Large intestine (tissue), 12 donors: ENCODE measurements at places on chromosomes 6 and 20. TPM values are rescaled to one million over a fixed set of nuclear protein-coding genes. Genes with fewer than 3 reads are reported as not detected.

Gene PNLDC1
- 0.16 TPM for polyA plus RNA-seq

Gene NKX2-2
- 4.1 TPM for polyA plus RNA-seq

Gene SPO11
- polyA plus RNA-seq = not detected

DNA sequence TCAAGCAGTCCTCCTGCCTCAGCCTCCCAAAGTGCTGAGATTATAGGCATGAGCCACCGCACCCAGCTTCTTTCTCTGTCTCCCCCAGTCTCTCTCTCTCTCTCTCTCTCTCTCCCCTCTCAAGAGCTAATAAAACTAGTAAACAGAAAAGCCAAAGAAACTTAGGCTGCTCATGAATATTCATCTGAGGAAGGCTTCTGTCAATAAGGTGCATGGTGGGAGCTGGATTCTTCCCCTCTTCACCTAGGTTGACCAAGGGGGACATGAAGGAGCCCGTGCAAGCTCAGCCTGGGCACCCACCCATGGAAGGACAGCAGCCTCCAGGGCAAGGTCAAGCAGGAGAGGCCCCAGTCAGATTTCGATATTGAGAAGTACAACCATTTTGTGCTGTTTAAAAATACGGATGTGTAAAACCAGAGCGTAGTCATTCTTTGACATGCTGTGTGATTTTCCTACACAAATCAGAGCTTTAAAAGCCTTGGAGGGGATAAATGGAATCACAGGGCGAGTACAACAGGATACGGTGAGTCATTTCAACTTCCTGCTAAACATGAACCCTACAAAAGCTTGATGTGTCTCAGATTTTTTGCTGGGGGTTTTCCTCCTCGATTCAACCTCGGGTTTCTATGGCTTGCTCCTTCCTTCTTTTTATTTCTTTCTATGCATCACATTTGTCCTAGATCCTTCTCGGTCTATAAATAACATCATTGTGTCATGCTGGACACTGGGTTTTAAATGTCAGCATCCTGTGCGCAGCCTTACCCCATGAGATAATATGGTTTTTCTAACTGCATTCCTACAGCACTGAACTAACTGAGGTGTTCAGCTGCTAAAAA lies 368.9 kb upstream of the JARID2 start:
- peaks cover 9% of the 10 kb centered on the region for H3K4me1 ChIP-seq
- no peaks in the 10 kb centered on the region for H3K36me3 ChIP-seq
- no peak overlapping the region for H3K27ac ChIP-seq
- H3K27me3 ChIP-seq = no peaks in the 10 kb centered on the region
- no peak overlapping the region for H3K4me3 ChIP-seq

DNA sequence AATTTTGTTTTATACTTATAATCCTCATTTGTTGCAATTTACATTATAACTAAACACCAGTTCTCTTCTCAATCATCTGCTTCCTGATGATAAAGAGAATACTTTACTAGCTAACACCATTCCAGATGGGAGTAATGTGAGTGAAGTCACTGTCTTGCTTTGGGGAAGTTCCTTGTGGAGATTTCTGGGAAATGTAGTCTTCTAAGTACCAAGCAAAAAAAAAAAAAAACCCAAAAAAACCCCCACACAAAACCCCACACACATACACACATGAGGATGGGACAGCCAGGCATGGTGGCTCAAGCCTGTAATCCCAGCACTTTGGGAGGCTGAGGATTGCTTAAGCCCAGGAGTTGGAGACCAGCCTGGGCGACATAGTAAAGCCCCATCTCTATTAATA lies 2.2 kb upstream of the SNPH start:
- no peaks in the 10 kb centered on the region for H3K36me3 ChIP-seq
- H3K27ac ChIP-seq = no peak overlapping the region
- no peaks in the 10 kb centered on the region for H3K27me3 ChIP-seq
- no peak overlapping the region for H3K4me3 ChIP-seq
- DNase-seq = no peak
- H3K4me1 ChIP-seq = no peaks in the 10 kb centered on the region

DNA sequence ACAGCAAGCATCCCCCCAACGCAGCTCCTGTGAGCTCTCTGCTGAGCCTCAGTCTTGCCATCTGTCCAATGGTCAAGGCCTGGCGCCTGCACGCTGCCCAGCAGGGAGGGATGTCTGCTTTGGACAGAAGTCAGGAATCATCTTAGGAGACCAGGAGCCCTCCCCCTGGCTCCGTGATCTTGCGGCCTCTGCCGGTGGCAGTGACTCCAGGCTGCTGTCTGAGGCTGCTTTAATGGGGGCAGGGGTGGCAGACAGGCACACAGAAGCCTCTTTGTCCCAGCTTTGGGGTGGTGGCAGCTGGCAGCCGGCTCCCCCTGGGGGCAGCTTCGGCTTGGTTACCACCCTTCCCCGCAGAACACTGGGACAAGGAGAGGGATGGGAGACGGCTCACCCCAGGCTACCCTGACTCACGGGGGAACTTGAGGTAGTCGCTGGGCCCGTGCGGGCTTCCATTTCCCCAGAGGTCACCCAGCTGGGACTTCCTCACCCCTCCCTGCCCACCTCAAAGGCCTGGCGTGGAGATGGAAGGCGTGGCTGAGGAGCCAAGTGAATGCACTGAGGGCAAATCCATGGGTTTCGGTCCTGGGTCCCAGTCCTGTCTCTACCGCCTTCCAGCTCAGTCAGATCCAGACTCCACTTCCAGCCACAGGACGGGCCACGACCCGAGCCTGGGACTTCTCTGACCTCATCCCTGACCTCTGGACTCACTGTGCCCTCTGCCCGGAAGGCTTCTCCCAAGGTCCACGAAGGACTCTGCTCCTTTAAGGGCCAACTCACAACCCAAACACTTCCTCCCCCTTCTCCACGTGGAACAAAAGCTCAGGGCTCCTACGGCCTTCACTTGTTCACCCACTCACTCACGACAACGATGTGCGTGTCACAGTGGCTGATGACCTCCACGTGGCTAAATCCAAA lies 14.8 kb downstream of the PEDS1 start:
- no peak for DNase-seq
- H3K4me3 ChIP-seq = no peak overlapping the region
- no peak overlapping the region for H3K27ac ChIP-seq

DNA sequence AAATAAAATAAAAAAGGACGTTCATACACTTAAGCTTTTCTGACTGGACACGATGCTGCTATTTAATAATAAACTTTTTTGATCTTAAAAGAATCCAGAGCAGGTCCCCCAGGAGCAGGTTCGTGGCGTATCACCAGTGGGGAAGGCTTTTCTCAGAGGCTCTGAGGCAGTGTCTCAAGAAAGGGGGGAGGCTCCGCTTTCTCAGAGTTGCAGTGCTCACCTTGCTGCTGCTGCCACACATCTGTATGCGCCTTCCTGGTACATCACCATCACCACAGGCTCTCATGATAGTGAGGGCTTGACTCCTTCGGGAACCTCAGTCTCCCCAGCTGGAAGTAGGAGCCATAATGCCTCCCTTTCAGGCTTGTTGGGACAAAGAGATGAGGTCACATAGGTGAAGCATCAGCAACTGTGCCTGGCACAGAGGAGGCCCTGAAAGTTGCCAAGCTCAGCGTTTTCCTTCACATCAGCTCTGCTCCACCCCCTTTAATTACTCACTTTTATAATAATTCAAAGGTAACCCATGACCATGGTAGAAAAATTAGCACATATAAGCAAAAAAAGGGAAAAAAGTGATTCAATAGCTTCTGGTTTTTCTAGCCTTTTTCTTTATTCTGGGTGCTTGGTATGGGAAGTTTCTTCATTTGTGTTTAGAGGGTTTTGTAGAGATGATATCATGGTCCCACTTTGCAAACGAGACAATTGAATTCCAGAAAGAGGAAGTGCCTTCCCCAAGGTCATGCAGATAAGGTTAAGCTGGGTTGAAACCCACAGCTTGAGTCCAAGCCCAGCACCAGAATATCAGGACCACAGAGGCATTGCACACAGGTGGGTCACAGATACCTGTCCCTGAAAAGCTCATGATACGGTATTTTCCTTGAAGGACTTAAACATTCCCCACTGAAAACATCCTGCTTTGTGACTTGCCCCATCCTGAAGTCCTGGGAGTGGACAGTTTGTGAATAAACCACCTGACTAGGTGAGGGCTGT lies 24.5 kb downstream of the SRSF3 start:
- H3K4me3 ChIP-seq = no peak overlapping the region
- no peak overlapping the region for H3K27ac ChIP-seq
- H3K4me1 ChIP-seq = peaks cover 18% of the 10 kb centered on the region
- no peak for DNase-seq
- no peaks in the 10 kb centered on the region for H3K27me3 ChIP-seq
- no peaks in the 10 kb centered on the region for H3K36me3 ChIP-seq

DNA sequence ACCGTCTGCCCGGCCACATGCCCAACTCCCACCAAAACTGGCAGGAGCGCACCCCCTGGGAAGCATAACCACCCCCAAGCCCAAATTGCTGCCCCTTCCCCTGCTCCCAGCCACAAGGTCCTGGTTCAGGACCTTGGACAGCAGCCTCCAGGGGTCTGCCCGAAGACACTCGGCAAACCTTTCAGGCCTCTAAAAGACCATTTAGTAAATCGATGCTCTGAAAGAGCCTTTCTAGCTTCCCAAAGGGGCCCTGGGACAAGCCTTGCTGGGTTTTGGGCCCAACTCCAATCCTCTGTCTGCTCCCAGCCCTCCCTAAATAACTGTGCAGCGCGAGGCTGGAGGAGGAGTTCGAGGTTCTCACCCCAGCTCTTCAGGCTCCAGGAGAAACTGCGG lies 30.5 kb downstream of the GRM4 start:
- no peak overlapping the region for H3K27ac ChIP-seq
- no peaks in the 10 kb centered on the region for H3K36me3 ChIP-seq
- peaks cover 2% of the 10 kb centered on the region for H3K27me3 ChIP-seq
